Neural crest cell (in vitro differentiated cells): ENCODE measurements at places on chromosomes 4 and X. TPM values are rescaled to one million over a fixed set of nuclear protein-coding genes. Genes with fewer than 3 reads are reported as not detected.

GRCh38 chrX:34656842-34657725 lies at the start of gene TMEM47:
Gene TMEM47 (minus strand): TSS chrX:34657285. CDS start chrX:34657029, 256 bp downstream.
- H3K36me3 ChIP-seq: no peaks in the 10 kb centered on the region
- H3K4me1 ChIP-seq: peaks cover 39% of the 10 kb centered on the region
- DNase-seq: peak; percentile 77
- H3K4me3 ChIP-seq: peak within 1 kb of the TSS; percentile 95

ADGRG4 gene
- total RNA-seq: not detected in 2 replicates

DNA sequence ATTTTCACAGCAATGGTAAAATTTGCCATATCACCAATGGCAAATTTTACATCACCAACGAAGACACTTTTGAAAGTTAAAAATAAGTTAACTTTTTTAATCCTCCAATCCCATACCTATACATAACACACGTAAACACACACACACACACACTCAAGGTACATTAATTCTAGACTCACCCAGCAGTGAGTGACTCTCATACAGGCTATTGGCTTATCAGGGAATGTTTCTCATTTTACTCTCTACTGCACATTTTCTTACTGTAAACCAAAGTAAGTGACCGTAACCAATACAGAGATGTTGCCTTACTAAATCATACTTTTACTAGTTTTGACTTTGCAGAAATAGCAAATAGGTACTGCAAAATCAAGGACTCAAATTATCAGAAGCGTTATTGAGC lies 2.3 kb downstream of the VEGFC start:
- H3K27me3 ChIP-seq: peaks cover 38% of the 10 kb centered on the region
- no peak overlapping the region for H3K27ac ChIP-seq
- H3K36me3 ChIP-seq: no peaks in the 10 kb centered on the region
- H3K4me1 ChIP-seq: peaks cover 16% of the 10 kb centered on the region

TCEAL9 gene
- total RNA-seq: 42.8 and 46.4 TPM in 2 replicates

- peaks cover 4% of the 10 kb centered on the region for H3K36me3 ChIP-seq
- no peak for DNase-seq
- H3K27ac ChIP-seq: no peak overlapping the region
Observed at GRCh38 chrX:14398725-14399124, 130.6 kb upstream of the GLRA2 start.

DNA sequence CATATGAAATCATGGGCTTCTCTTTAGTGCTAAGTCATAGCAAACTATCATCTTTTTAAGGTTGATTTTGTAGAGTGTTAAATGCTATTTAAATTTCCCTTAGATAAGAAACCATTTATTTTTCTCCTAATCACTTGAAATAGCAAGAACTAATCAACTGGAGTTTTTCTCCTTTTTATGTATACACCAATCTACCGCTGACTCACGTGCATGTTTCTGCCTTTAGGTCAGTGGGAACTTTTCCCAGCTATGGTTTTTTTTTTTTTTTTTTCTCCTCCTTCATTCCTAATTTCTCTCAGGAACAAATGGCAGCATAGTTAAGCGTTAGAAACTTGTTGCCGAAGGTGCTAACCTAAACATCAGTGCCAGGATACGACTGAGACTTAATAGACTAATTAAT lies 176.4 kb downstream of the BMPR1B start:
- no peaks in the 10 kb centered on the region for H3K27me3 ChIP-seq
- H3K27ac ChIP-seq: no peak overlapping the region
- peaks cover 18% of the 10 kb centered on the region for H3K4me1 ChIP-seq
- DNase-seq: no peak
- H3K4me3 ChIP-seq: no peak overlapping the region

DNA sequence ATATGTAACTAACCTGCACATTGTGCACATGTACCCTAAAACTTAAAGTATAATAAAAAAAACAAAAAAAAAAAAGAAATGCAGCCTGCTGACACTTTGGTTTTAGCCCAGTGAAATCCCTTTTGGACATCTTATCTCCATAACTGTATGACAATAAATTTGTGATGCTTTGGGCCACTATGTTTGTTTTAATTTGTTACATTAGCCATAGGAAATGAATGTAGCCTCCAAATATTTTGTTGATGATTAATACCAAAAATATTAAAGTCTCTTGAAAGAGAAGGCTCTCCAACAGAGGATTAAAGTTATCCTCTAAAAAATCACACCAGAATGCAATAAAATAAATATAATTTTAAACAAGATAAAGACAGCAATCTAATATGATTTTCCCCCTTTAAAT lies 852.7 kb upstream of the SLIT2 start:
- no peak for DNase-seq
- no peak overlapping the region for H3K27ac ChIP-seq
- H3K4me3 ChIP-seq: no peak overlapping the region
- no peaks in the 10 kb centered on the region for H3K27me3 ChIP-seq
- H3K36me3 ChIP-seq: no peaks in the 10 kb centered on the region

HAND2 gene
- total RNA-seq: not detected in 2 replicates

HS3ST1 gene
- 0.09 and 0.37 TPM in 2 replicates for total RNA-seq

NFKB1 gene
- total RNA-seq: 19.1 and 24.6 TPM in 2 replicates

DNA sequence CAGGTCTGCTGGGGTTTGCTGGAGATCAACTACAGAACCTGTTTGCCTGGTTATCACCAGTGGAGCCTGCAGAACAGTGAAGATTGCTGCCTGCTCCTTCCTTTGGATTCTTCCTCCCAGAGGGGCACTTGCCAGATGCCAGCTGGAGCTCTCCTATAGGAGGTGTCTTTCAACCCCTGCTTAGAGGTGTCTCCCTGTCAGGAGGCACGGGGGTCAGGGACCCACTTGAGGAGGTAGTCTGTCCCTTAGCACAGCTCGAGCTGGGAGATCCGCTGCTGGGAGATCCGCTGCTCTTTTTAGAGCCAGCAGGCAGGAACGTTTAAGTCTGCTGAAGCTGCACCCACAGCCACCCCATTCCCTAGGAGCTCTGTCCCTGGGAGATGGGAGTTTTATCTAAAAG lies 1806.3 kb upstream of the ADGRL3 start:
- no peaks in the 10 kb centered on the region for H3K27me3 ChIP-seq
- no peak overlapping the region for H3K4me3 ChIP-seq

DNA sequence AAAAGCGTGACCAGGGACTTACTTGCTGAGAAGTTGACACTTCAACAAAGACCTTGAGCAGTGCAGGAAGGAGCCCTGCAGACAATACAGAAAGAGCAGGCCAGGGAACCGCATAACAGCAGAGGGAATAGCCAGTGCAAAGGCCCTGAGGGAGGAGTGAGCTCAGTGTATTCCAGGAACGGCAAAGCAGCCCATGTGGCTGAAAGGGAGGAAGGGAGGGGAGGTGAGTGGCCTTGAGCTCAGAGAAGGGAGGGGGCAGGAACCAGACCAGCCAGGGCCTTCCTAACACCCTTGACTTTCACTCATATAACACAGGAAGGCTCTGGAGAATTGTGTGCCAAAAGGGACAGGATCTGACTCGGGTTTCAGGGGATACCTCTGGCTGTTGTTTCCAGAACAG lies 112.2 kb downstream of the BCOR start:
- H3K4me1 ChIP-seq: peaks cover 13% of the 10 kb centered on the region
- DNase-seq: no peak
- H3K27me3 ChIP-seq: no peaks in the 10 kb centered on the region
- peaks cover 3% of the 10 kb centered on the region for H3K36me3 ChIP-seq
- H3K4me3 ChIP-seq: no peak overlapping the region

MAGEB10 gene
- not detected in 2 replicates for total RNA-seq

DNA sequence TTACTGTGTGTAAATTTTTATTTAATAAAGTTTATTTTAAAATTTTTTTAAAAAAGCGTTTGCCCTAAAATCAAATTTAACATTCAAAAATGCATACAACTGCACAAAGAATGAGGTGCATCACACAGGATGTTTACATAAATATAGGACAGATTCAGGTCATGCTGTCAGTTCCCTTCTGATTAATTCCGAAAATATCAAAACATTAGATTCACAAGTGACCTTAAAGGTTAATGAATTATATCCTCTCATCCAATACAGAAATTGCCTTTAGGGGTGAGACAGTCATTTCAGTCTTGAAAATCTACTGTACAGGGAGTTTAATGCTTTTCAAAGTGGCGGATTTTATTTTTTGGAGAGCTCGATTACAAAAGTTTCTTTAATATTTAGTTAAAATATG lies 208.7 kb upstream of the FTHL17 start:
- no peak overlapping the region for H3K4me3 ChIP-seq
- H3K27me3 ChIP-seq: no peaks in the 10 kb centered on the region
- H3K4me1 ChIP-seq: peaks cover 4% of the 10 kb centered on the region
- no peak for DNase-seq

DNA sequence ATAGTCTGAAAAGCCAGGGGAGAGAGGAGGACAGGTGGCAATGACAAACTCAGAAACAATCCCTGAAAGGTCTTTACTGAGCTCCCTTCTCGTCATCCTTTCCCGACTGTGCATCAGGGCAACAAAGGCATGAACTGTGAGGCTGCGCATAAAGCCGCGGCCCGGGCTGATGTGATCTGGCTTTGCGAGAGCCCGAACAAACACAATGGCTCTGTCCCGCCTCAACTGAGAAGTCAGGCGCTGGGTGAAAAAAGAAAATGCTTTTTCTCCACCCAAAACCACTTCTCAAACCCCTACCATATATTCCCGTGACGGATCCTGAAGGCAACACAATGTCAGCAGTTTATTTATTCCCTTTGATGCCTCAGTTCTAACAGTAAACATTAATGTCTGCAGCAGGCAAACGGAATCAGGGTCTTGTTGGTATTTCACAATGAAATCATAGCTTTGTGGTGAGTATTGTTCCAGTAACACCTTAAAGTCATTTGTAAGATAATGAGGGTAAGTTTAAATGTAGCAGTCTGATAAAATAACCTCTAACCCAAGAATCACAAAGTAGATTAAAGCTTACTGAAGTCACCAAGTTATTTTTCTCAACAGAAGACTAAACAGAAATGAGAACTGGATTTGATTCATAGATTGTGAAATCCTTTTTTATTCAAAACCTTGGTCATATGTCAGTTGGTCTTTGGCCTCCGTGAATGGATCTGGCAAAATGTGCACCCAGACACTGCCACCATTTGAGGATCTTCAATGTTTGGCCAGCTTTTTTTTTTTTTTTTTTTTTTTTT lies 67.4 kb downstream of the APBB2 start:
- no peaks in the 10 kb centered on the region for H3K36me3 ChIP-seq
- peak overlapping the region; percentile 46 for H3K4me3 ChIP-seq
- peak overlapping the region; percentile 99 for H3K27ac ChIP-seq
- DNase-seq: peak; percentile 65
- peaks cover 27% of the 10 kb centered on the region for H3K4me1 ChIP-seq

DNA sequence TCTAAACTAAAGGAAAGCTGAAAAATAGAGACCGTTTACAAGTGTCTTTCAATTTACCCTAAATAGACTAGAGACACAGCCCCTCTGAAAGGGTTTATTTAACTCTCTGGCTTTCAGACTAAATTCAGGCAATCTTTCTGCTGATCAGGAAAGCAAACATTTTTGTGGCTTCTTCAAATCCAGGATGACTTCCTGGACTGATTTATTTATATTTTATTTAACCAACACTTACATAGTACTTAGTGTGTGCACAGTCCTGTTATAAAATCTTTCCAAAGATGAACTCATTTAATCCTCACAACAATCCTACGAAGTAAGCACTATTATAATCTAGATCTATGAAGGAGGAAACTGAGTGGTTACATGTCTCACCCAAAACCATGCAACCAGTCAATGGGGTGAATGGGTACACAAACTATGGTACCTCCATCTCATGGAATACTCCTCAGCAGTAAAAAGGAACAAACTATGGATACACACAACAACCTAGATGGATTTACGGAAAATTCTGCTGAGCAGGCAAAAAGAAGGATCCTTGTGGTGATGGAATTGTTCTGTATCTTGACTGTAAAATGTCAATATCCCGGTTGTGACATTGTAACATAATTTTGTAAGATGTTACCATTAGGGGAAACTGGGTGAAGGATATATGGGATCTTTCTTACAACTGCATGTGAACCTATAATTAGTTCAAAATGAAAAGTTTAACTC lies 64.1 kb upstream of the MAMLD1 start:
- H3K36me3 ChIP-seq: no peaks in the 10 kb centered on the region
- H3K4me1 ChIP-seq: no peaks in the 10 kb centered on the region

NPY1R gene
- total RNA-seq: 0.41 and 0.49 TPM in 2 replicates

DRP2 gene
- total RNA-seq: 2.4 and 2.9 TPM in 2 replicates

MID1 gene
- 47.1 and 48.1 TPM in 2 replicates for total RNA-seq

GRCh38 chr4:56302760-56303159 lies 84.5 kb downstream of the AASDH start:
- H3K4me3 ChIP-seq: no peak overlapping the region
- peaks cover 22% of the 10 kb centered on the region for H3K4me1 ChIP-seq
- DNase-seq: no peak
- peaks cover 3% of the 10 kb centered on the region for H3K36me3 ChIP-seq
- H3K27me3 ChIP-seq: no peaks in the 10 kb centered on the region

TMEM31 gene
- 2.0 TPM in 1 of 2 replicates, not detected in the other for total RNA-seq

GRCh38 chrX:150967786-150968185 lies 15.3 kb upstream of the HMGB3 start:
- no peaks in the 10 kb centered on the region for H3K36me3 ChIP-seq
- no peak overlapping the region for H3K4me3 ChIP-seq
- H3K27me3 ChIP-seq: no peaks in the 10 kb centered on the region
- H3K27ac ChIP-seq: no peak overlapping the region

DNA sequence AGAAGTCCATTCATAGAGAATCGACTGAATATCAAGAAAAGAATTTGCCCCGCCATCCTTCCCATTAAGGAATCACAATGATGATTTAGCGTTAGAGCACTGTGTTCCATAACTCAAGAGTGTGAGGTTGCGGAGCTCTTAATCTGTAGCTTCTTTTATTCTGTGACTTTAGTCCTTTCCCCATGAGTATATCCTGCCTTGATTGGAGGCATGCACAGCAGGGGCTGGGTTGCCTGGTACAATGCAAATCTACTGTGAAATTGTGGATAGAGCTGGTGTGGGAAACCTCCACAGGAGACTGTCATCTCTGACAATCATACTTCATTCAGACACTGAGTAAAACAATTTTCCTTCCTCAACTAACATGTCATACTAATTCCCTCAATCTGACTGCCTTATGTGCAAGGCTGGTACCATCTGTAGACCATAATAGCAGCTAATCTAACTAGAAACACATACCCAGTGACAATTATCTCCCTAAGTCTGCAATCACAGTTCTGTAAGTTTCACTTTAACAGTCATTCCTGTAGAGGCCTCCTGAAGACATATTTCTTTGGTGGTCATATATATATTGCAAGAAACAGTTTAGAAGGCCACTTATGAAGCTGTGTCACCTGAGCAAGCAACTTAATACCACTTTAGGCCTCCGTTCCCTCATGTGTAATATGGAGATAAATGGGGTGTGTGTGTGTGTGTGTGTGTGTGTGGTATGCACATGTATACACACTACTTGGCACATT lies 355.2 kb upstream of the FAM241A start:
- H3K27ac ChIP-seq: no peak overlapping the region
- H3K27me3 ChIP-seq: peaks cover 12% of the 10 kb centered on the region
- H3K4me1 ChIP-seq: peaks cover 19% of the 10 kb centered on the region
- no peaks in the 10 kb centered on the region for H3K36me3 ChIP-seq
- no peak for DNase-seq
- H3K4me3 ChIP-seq: no peak overlapping the region

DNA sequence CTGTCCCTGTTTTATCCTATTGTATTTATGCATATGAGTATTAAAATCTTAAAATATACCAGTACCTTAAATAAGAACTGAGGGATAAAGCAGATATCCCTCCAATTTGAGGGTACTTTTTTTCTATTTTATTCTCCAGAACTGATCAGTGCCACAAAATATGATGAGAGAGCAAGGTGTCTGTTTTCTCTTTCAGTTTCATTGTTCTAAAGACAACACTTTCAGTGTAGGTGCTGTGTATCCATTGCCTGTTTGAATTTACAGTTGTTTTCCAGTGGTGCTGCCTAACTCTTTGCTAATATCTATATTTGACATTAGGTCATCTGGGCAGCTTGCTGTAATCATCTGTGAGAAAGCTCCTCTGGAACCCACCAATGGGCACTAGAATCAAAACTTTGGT lies 394.7 kb downstream of the IL1RAPL1 start:
- H3K4me3 ChIP-seq: no peak overlapping the region
- no peaks in the 10 kb centered on the region for H3K36me3 ChIP-seq
- no peak overlapping the region for H3K27ac ChIP-seq
- H3K4me1 ChIP-seq: peaks cover 3% of the 10 kb centered on the region
- DNase-seq: no peak
